ENCODE measurements at places on chromosomes 2 and 18. TPM values are rescaled to one million over a fixed set of nuclear protein-coding genes. Genes with fewer than 3 reads are reported as not detected.

The CYB5A gene
- total RNA-seq, result 42.2 TPM

The MLPH gene
- total RNA-seq, result not detected

The CAVIN2 gene
- 82.5 TPM for total RNA-seq

The PTMA gene
- total RNA-seq, result 1,125 TPM

Measured in epithelial cell of umbilical artery (primary cell).